ENCODE measurements at places on chromosomes 1 and 21.
A peak's percentile ranks its signal among the peaks of the same experiment; 100 is the strongest.

DNA sequence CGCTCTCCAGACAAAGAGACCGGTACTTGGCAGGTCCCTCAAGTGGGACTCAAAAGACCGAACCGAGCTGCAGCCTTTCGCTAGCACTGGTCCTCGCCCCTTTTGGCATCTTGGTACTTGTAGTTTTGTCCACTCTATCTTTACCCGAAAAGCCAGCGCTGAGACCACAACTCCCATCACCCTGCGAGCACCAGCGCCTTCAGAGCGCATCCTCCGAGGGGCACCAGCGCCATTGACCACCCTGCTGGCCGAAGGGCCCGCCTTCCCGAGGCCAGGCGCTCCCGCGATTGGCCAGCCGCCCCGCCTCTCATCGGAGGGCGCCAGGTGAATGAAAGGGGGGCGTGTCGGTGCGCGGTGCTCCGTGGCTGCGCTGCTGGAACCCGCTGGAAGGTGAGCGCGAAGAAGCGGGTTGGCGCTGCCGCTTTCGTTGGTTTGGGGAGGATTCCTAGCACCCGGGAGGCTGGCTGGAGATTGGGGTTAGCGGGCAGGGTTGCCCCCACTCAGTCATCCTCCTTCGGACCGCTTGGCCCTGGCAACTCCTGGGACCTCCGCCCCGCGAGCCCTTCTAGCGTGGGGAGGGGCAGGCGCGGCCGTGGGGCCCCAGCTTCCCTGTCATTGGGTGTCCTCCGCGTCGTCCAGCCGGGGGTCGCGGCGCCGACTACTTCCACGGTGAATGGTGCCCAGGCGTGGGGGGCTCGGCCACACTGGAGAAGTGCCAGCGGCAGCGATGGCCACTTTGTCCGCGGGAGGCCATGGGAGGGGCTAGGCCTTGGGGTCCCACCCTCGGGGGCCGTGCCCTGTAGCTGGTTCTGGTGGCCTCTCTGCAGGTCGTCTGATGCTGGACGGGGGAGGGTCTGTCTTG is at the start of gene ZBTB8B:
Gene ZBTB8B, plus strand, starts transcription at position 357 of the 862 bp plus-strand sequence. CDS start 5,553 bp downstream, outside the sequence.
- DNase-seq, result peak; percentile 45

DNA sequence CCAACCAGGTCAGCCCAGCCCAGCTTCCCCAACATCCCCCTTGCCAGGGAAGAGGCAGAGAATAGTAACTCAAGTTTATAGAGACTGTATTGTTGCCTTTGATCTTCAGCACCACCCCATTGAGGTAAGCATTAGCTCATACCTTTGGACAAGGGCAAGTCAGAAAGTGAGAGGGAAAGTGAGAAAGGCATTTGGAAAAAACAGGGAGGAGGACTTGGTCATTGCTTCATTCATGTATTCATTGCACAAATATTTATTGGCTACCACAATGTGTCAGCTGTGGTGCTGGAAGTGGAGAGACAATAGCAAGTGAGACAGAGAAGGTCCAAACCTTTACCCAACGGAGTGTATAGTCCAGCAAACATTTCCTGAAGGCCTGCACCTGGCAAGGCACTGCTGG is 561.2 kb downstream of the KIF26B start:
- DNase-seq, result no peak

- no peak for DNase-seq
Measured at GRCh38 chr1:16977377-16977776, 3.0 kb downstream of the MFAP2 start.

DNA sequence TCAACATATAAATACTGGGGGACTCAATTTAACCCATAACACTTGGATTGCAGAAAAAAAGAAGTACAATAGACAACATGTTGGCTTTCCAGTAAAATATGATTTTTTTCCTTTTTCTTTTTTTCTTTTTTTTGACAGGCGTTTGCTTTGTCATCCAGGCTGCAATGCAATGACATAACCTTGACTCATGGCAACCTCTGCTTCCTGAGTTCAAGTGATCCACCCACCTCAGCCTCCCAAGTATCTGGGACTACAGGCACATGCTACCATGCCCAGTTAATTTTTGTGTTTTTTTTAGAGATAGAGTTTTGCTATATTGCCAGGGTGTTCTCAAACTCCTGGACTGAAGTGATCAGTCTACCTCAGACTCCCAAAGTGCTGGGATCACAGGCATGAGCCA is 1512.0 kb upstream of the PRMT6 start:
- DNase-seq, result no peak

DNA sequence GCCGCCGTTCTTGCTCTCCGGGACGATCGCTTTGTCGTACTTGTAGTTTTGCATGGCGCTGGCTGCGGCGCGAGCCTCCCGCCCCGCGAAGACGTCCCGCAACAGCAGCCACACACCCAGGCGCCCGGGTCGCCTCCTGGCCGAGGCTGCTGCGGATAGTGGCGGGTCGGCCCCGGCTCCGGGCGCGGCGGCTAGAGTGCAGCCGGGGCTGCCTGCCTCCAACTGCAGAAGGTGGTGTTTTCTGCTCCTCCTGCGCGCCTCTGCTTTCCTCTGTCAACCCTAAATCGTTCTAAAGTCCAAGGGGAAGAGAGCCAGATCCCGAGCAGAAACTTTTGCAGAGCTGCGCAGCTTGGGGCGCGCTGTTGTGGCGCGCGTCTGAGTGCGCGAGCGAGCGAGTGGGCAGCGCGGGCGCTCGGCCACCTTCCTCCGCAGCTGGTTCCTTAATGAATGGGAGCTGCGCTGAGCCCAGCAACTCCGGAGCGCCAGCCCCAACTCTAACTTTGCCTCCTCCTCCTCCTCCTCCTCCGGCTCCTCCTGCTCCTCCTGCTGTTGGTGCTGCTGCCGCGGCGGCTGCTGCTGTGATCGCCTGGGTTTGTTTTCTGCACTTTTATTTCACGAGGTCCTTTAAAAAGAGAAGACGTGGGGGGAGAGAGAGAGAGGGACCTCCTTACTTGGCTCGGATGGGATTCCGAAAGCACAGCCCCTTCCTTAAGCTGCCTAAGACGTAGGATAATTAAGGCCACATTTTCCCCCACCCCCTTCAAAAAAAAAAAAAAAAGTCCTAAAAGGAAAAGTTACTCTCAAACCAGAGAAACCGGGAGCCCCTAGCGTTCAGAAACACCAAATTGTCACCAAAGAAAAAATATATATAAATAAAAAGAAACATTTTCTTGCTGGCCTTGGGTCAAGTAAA is at the start of gene PLPP3:
Gene PLPP3, minus strand, starts transcription at position 601 of the 913 bp plus-strand sequence. Its CDS starts 547 bp downstream, at position 54.
- DNase-seq, result peak; percentile 40

GRCh38 chr1:170483051-170483450 is 48.9 kb upstream of the GORAB start:
- DNase-seq, result no peak

GRCh38 chr21:46018615-46019014 is 37.0 kb downstream of the COL6A1 start:
- no peak for DNase-seq

DNA sequence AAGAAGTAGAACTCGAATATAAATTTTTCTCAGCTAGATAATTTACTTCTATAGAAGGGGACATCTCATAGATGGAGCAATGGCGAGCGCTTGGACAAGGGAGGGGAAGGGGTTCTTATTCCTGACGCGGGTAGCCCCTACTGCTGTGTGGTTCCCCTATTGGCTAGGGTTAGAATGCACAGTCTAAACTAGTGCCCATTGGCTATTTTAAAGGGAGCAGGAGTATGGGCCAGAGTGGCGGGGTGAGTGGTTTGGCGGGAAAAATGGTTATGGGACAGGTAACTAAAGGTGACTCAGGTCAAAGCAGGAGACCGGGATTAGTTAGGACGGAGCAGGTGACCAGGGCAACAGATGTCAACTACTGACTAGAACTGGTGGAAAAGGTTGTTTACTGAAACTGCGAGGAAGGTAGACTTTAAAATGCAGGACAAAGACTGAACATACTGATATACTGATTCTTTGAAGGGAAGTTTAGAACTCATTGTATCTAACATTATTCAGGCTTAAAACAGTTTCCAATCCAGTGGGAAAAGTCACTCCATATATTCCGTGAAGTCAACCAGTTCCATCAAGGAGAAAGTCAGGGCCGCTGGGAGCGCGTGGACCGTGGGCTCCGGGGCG is 940 bp upstream of the ATAD3A start:
- no peak for DNase-seq

- DNase-seq, result no peak
Measured at GRCh38 chr1:27668121-27668807, 3.7 kb downstream of the IFI6 start.

DNA sequence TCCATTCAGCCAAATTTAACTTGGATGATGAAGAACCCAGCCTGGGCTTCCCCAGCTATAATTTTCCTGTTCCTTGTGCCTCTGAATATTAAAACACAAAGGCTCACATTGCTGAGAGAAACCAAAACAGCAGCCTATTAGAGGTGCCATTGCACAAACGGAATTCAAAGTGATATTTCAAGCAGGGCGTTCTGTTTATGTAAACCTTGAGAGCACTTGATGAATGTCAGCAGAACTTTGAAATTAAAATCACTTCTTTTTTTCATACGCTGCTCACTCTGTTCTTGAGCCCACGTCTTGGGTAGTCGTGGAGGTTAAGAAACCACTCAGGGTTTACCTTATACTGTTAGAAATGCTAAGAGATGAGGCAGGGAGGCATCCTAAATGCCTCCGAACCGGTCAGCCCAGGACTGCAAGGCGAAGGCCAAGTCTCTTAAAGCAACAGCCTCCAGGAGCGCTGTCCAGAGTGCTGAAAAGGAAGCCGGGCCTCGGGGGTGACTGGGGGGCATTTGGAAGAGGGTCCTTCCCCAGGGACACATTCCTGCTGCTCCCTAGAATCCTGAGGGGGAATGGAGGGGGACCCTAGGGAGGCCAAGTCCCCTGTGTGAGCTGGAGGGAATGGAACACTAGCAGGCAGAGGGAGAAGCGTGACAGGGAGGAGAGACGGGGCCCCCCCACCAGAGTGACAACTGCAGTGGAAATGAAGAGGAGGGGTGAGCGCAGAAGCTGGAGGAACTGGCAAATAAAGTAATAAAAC is 154.8 kb upstream of the VAMP3 start:
- DNase-seq, result no peak

DNA sequence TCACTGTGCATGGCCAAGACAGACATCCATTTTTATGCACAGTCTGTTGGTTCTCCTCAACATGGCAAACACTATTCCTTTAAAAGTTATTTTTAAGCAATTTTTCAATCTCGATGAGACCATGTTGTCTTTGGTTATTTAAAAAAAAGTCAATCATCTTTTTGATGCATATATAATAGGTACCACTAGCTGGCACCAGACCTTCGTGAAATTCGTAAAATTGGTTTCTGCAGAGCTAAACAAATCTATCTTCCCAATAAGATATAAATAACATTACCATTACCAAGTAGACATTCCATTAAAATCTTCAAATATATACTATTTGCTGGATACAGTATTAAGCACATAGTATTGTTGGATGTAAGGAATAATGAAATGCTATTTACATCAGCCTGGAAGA is 220.0 kb upstream of the GREM2 start:
- no peak for DNase-seq

DNA sequence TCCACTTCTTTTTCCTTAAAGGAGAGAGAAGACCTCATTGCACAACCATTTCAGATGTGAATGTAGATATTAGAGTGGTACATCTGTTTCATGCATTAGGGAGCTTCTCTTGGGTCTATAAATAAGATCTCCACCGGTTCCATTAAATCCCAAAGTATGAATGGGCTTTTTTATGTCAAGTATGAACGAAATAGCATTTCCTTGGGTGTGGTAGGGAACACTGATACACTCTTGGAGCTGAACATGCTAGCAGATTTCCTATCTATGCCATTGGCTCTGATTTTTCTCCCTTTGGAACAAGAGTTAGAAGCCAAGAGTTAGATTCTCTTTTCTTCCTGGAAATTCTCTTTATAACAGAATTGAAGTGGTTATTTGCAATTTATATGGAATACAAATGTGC is 245.6 kb upstream of the ADAMTS5 start:
- no peak for DNase-seq

GRCh38 chr1:227042292-227042691 is 102.2 kb downstream of the COQ8A start:
- DNase-seq, result no peak

- DNase-seq, result peak; percentile 10
Measured at GRCh38 chr1:64505944-64506655, 36.2 kb downstream of the CACHD1 start.

DNA sequence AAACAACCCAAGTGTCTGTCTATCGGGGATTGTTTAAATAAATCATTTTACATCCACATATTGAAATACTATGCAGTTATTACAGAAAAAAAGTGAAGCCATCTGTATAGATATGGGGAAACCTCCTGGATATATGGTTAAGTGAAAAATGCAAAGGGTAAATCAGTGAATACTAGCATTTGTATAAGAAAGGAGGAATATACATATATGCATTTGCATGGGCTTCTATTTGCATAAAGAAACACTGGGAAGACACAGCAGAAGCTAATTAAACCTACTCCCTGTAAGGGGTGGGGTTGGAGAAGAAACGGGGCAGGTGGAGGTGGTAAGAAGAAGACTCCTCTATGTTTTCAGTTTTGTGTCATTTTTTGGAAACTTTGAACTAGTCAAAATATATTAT is 16.6 kb upstream of the KIRREL1 start:
- no peak for DNase-seq

GRCh38 chr1:240101306-240101705 is 9.6 kb downstream of the FMN2 start:
- DNase-seq, result no peak

DNA sequence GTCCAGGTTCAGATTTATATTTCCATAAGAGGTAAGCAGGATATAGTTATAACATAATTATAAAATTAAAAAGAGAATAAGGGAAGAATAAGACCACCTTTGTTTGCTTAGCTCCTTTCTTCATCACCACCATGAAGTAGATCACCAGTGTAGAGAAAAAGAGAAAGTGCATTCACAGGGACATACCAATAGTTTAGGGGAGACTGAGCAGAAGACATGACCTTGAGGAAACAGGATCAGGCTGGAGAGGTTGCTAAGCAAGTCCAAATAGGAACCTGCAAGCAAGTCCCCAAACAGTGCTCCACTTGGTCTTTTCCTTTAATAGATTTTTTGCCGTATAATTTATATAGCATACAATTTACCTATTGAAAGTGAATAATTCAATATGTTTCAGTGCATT is 63.0 kb downstream of the KCNT2 start:
- no peak for DNase-seq

Measured in stimulated activated naive B cell treated with anti-CD40 and anti-IgM and Interleukin-4, amounts not matched to agents 10 μg/mL and 1 μg/mL and 100 μg/mL, for 72 hours (primary cell).